CD4-positive, alpha-beta T cell treated with Interleukin-1 beta for 1 hour (primary cell): ENCODE measurements at places on chromosomes 4 and X.

DNA sequence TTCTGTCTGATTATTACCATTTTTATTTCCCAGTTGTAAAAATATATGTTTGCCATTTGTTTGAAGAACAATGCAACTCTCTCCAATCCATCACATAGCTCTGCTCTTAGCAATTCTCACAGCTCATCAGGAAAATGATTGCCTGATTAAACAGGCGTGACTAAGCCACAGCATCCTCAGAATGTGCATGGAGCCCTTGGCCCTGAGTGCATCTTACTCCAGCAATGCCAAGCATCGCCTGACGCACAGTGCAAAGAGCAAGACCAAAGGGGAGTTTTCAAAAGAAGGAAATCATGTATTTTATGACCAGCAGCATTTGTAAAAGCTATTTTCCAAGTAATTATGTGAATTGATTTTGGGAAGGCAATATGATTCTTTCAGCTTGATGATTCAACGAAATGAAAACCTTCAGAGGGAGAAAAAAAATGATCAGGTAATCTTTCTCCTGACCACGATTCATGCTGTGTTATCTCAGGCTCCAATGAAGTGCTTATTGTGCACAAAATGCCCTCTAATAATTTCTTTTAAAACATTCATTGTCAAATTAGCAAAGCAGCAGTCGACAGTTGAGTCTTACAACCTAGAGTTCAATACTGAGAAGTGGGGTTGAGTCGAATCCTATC, 138.0 kb upstream of the FAM9B start:
- no peak for DNase-seq

DNA sequence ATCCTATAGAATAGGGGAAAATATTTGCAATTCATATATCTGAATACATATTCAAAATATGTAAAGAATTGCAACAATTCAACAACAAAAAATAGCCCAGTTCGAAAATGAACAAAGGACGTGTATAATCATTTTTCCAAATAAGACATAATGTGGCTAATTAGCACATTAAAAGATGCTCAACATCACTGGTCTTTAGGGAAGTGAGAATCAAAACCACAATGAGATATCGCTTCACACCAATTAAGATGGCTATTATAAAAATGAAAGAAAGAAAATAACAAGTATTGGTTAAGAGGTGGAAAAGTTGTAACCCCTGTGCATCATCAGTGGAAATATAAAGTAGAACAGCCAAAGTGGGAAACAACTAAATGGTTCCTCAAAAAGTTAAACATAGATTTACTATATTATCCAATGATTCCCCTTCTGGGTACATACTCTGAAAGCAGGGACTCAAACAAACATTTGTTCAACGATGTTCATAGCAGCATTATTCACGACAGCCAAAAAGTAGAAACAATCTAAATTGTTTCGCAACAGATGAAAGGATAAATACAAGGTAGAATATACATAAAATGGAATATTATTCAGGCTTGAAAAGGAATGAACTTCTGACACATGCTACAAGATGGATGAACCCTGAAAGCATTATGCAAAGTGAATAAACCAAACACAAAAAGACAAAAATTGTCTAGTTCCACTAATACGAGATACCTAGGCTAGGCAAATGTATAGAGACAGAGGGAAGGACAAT, 12.7 kb downstream of the FAM13A start:
- DNase-seq, result no peak

DNA sequence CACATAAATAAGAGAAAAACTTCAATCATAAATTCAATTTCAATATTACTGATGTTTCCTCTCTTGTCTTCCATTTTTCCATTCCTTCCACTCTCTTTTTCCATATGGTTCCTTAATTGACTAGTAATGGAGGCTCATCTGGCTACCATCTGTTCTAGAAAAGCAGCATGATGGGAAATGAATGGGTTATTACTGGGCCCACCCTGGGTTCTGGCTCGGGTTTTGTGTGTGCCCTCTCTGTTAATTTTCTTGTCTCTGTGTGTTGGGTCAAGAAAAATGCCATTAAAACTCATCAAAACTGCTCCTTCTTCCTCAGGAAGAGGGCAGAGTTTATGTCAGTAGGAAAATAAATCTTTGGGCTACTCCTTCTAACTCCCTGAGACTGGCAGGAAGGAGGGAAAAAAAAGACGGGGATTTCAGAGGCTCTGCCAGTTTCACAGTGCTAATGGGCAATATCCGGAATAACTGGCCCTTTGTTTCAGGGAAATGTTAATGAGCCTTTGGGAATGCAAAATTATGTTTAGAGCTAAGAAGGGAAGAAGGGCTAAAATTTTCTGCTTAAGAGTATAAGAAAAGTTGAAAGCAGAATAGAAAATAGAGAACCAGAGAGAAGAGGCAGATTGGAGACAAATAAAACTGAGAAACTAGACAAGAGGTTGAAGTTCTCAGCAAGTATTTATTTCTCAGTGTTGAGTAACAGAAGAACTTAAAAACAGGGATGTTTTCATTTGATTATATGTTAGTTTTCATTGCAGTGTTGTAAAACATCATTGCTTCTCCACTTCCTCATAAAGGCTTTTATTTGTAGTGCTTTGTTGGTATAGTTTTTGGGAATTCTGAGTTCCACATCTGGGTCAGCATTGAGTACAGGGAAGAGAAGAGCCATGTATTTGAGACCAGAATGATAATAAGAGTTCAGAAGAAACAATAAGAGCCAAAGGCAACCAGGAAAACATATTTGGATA, 19.7 kb downstream of the GABRB1 start:
- DNase-seq, result no peak

DNA sequence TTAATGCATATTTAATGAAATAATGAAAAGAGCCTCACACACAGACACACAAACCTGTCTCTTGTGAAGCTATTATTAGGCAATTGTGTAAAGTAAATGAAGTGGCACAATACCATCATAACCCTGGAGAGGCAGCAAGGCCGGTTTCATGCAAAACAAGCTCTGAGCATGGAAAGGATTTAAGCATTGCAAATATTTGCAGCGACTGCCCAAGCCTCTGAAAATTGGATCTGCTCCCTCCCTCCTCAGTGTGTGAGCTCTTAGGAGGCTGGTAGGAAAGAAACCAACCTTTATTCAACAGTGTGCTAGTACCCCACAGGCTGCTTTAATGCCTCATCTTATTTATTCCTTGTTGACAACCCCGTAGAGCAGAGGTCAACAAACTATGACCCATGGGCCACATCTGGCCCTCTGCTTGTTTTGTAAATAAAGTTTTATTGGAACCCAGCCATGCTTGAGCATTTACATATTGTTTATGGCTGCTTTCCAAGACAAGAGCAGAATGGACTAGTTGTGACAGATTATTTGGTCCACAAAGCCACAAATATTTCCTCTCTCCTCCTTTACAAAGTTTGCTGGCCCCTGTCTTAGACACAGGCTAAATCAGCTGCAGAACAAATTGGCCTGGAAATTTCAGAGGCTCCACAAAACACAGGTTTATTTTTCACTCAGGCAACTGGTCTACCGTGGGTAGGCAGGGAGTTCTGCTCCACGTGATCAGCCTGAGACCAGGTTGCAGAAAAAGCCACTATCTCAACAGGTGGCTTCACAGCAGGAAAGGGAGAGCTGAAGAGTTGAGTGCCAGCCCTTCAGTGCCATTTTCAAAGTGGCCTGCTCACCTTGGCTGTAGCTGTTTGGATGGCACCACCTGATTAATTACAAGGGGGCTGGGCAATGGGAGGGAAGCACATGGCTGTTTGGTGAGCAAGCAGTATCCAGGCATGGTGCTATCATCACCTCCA, 16.8 kb downstream of the RS1 start:
- DNase-seq, result no peak

DNA sequence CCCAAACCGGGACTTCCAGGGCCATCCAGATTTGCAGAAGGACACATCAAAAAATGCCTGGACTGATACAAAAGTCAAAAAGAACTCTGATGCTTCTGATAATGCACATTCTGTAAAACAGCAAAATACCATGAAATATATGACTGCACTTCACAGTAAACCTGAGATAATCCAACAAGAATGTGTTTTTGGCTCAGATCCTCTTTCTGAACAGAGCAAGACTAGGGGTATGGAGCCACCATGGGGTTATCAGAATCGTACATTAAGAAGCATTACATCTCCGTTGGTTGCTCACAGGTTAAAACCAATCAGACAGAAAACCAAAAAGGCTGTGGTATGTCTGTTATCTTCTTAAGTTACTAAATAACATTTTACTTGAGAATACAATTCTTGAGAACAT, 9.2 kb downstream of the PLK4 start:
- no peak for DNase-seq

- DNase-seq, result no peak
Measured at GRCh38 chr4:3801931-3802550, 35.9 kb downstream of the ADRA2C start.

GRCh38 chr4:113209153-113209552, 159.7 kb downstream of the ANK2 start:
- DNase-seq, result no peak

- no peak for DNase-seq
Measured at GRCh38 chr4:2261853-2262144, at the start of gene MXD4. Gene MXD4 (minus strand): TSS chr4:2262109. CDS start chr4:2261980, 129 bp downstream.

DNA sequence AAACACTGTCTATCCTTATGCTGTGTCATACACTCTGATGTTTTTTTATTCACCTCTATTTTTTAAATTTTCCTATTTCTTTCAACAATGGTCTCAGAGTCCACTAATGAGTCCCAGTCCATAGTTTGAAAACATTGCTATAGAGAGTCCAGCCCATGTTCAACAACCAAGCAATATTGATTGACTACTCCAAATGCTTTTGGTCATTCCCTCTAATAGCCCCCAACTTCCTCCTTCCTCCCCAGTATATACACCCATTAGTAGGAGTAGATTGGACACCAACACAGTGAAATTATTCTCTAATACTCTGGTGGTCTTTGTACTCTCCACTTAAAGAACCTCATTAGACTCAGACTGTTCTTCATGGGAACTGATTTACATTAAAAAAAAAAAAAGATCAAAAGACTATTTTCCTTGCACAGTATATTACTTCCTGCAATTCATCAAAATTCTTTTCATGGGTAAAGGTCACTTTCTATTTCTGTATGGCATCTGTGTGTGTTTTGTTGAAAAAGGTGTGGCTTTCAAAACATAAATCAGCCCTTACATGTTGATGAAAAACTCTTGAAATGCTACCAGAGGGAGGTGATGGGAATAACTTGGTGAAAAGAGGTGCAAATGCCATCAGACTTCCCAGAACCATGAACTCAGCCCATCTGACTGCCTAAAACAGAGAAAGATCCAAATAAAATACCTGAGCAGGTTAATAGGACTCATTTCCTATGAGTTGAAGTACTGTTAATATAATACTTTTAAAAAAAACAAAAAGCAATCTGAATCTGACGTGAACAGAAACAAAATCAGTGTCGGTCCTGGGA, 250.3 kb upstream of the KLF3 start:
- no peak for DNase-seq

GRCh38 chr4:55318175-55319129, 27.6 kb upstream of the SRD5A3 start:
- DNase-seq, result no peak

DNA sequence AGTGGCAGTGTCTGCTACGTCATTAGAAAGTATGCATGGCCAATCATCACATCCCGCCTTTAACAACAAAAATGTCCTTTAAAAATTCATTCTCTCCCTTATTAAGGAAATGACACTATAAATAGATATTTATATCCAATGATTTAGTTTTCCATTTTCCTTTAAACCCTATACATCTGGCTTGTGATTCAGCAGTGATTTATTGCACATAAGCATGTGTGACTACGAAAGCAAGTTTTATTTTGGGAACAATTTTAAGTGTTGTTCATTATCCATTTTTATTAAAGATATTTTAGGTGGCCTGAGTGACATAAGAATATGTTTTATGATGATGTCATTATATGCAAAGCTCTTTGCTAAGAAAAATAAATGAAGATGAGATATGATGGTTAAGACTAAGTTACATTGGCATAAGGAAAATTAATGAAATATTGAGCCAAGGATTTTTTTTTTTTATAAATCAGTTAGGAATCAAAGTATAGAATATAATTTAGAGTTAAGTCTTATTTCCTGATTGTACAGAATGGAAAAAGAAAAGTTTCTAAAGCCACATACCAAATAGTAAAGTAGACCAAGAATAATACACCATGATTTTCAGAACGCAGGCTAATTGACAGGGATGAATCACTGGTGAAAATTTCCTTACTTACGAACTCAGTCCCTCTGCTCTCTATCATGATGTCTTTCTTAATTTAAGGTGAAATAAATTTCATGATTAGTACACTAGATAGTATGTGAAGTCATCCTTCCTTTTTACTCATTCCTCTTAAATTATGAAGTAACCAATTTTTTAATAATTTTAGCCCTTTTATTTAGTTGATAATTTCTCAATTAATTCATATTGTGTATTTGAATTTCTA, 822.4 kb downstream of the FAT4 start:
- no peak for DNase-seq

GRCh38 chr4:53734584-53735353, 143.5 kb upstream of the LNX1 start:
- no peak for DNase-seq
